ENCODE measurements at places on chromosomes 7 and 10.

- no peak for DNase-seq
These were observed 48.7 kb upstream of the OCM2 start for GRCh38 chr7:98038731-98039130.

GRCh38 chr7:30989008-30989823 lies 25.5 kb downstream of the GHRHR start:
- DNase-seq = no peak

DNA sequence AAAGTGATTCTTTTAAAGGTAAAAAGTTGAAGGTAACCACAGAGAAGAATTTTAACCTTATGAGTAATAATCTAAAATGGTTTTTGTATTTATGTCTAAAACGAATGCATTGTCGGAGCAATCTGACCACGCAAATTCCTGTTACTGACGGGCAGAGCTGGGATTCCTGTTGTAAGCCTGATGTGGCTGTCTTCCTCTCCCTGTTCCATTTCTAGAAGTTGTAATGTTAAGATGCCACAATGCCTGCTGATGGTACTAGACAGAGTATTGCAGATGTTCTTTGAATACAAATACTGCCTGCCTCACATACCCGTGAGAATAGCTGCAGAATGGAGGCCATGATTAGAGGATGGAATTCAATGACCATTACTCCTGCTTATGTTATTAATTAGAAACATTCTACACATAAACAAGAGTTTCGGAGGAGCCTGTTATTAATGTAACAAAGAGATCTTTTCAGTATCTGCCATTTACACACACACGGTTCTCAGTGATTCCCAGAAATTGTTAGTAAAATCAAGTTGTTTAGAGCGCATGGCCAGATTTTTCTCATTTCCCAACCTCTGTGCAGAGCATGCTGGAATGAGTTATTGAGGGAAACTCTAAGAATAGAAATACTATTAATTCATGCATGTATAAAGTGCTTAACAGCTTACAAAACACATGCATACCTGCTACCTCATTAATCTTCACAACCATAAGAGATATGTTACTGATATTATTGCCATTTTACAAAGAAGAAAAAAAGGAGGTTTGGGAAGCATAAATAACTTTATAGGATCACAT lies 196.8 kb downstream of the PTN start:
- no peak for DNase-seq

- no peak for DNase-seq
These were observed 32.6 kb downstream of the CCNJ start for GRCh38 chr10:96075977-96076376.

DNA sequence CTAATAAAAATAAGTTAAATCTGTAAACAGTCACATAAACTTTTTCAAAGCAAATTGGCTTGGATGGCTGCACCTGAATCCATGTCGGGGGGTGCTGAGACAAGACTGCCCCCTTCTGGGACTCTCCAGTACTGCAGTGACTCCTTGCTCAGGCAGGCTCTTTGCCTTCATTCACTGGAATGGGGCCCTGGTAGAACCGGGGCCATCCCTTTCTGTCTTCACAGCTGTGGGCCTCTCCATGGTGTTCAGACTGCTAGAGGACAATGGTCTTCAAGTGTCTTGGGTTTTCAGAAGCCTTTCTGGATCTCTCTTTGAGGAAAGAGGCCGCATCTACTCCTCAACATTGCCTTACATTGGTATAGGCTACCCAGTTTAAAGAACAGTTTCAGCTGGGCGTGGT lies 16.1 kb upstream of the IMPDH1 start:
- peak; percentile 83 for DNase-seq

- no peak for DNase-seq
These were observed 14.5 kb downstream of the PSAP start for GRCh38 chr10:71836596-71836974.
